Islet precursor cell (in vitro differentiated cells): ENCODE measurements at places on chromosomes 5 and 9.
A peak's percentile ranks its signal among the peaks of the same experiment; 100 is the strongest.

GRCh38 chr5:63127054-63127453, 548.4 kb downstream of the LRRC70 start:
- no peak for DNase-seq

GRCh38 chr5:172437445-172438318, 16.6 kb downstream of the SH3PXD2B start:
- no peak for DNase-seq

DNA sequence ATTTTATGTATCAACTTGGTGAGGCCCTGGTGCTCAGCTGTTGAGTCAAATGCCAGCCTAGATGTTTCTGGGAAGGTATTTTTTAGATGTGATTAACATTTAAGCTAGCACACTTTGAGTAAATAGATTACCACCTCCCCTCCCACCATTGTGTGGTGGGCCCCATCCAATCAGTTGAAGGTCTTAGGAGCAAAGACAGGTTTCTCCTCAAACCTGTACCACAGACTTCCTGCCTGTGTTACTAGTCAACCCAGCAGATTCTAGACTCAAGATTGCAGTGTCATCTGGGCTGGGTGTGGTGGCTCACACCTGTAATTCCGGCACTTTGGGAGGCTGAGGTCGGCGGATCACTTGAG, 33.8 kb downstream of the MRPL36 start:
- peak; percentile 21 for DNase-seq

- no peak for DNase-seq
Measured at GRCh38 chr9:128099231-128099931, 28.1 kb downstream of the PTGES2 start.

DNA sequence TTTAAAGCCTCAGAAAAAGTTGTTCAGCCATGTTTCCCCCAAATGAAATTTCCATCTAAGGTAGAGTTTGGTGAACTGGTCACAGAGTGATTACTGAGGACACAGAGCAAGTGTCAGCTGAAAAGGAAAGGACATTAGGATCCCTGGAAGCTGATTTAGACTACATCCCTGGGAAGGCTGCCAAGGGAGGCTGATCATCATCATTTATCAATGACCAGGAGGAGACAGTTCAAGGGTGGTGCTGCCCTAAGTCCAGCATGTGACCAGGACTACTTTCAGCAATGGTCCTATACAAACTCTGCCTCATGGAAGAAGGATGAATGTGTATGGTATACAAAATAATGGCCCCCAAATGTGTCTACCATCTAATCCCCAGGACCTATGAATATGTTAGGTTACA, 120.6 kb downstream of the PIK3R1 start:
- no peak for DNase-seq

DNA sequence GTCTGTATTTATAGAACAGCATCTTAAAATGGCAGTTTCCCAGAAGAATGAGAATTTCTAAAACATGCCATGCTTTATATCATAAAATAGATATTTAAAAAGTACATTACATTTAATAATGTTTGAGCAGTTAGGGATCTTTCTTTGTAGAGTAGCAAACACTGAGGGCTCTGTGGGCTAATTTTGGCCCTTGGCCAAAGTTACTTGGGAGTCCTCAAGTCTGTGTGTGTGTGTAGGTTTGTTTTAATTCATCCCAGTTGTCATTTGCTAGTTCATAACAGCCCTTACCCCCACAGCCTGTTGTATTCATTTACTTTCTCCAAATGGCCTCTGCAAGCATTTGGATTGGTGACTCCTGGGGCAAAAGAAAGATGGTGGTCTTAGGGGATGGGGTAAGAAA, 576.4 kb upstream of the SGCD start:
- no peak for DNase-seq

DNA sequence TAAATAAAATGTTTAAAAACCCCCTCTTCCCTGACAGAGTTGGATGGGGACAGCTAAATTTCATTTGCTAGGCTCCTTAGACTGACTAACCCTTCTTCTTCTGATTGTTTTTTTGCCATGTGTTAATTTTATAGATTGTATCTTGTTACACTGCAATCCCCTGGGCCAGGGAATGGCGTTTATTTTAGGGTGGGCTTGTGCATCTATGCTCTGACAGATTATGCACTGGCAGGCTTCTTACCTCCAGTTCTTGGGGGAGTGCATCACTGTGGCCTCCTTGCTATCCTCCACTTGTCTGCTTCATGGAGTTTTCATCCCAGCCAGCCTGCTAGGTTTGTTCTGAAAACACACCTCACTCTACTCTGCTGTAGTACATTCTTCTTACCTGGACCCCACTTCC, 159.8 kb downstream of the DROSHA start:
- no peak for DNase-seq

DNA sequence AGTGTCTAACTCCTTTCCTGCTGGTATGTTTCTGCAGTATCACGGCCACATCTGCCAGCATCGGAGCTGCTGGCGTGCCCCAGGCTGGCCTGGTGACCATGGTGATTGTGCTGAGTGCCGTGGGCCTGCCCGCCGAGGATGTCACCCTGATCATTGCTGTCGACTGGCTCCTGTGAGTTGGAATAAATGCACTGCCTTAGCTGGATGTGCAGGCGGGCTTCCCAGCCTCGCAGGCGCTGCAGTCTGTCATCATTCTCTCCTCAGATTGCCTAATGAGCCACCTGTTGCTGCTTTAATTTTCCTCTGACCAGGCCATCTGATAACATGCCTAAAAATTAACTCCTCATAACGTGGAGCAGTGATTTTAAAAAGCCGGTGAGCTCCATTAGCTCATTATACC, 79.1 kb upstream of the PLPP6 start:
- DNase-seq: no peak
